ENCODE measurements at places on chromosomes 5 and 9. TPM values are rescaled to one million over a fixed set of nuclear protein-coding genes. Genes with fewer than 3 reads are reported as not detected.

HDHD3 gene
- 9.9 TPM for total RNA-seq

CBY3 gene
- total RNA-seq, result not detected

NR4A3 gene
- 1.9 TPM for total RNA-seq

PLAC8L1 gene
- 0.34 TPM for total RNA-seq

NPDC1 gene
- total RNA-seq, result 20.1 TPM

VCAN gene
- 1.1 TPM for total RNA-seq

TAS2R1 gene
- not detected for total RNA-seq

C5orf63 gene
- 2.9 TPM for total RNA-seq

CYLC2 gene
- total RNA-seq, result not detected
